ENCODE measurements at places on chromosomes 7 and 10.

GRCh38 chr7:77959080-77959479 is 160.5 kb downstream of the PHTF2 start:
- no peak for DNase-seq

DNA sequence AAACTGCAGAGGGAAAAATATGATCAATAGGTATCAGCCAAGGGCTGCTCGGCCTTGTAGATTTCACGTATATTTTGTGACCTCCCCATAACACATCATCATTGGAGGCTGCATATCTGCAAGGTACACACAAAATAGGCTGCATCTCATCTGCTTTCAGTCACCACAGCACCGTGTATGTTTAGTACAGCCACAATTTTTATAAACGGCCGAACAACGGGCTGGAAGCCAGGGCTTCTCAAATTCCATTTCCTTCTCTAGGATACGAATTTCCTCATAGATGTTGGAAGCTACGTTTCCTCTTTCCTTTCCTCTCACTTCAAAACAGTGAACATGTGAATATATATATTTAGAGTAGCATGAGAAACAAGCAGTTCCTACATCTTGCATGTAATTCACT is 20.2 kb upstream of the FOXK1 start:
- DNase-seq = no peak

DNA sequence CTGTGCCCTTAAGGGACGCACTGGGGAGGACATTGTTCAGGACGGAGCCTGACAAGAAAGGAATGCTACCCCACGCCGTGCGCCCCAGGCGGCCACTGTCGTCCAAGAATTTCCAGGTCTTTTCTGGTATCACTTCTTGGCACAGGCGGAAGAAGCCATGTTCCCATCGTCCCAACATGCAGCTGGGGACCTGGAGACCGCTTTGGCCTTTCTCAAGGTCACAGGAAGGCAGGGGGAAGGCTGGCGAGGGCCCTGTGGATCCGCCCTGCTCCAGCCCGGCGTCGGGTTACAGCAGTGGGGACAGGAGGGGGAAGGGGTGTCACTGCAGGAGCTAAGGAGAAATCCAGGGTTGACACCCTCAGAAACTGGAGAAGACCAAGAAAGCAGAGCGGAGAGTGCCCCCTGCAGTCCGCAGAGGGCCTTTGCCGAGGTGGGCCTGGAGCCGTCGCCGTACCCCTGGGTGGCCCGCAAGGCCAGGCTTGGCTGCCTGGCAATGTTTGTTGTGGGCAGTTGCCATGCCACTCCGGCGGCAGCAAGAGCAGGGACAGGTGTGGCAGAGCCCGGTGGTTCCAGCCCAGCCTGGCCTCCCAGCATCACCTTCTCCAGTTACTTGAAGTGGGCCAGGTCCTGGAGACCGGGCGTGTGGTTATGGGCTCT is 104.1 kb downstream of the LHPP start:
- no peak for DNase-seq

DNA sequence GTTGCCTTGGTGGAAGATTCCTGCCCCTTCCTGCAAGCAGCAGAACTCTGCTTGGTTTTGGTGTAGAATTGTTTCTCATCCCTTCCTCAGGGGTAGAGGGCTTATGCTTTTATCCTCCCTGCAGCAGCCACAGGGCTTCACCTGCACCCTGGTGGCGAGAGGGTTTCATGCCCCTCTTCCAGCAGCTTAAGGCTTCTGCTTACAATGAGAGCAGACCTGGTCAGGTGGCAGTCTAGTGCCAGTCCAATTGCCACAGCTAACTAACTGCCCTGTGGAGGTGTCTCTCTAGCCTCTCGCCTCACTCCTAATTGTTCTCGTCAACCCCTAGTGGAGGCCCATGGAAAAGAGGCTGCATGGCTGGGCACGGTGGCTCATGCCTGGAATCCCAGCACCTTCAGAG is 19.3 kb downstream of the ACBD7 start:
- DNase-seq = no peak

GRCh38 chr7:94897541-94897940 is 9.9 kb upstream of the PPP1R9A start:
- DNase-seq = no peak

DNA sequence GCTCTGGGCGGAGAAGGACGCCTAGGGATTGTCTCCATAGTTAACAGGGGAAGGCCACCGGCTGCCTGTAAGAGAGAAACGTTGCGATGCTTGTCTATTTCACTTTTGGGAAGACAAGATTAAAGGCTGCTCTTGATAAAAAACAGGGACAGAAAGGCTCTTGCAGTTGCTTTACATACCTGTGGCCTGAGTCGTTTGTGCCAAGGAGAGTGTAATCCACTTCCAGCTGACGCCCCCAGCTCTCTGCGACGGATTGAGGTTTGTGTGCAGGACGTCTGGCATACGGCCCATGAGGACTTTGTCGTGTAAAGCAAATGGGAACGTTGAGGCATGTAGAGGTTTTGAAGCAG is 1.1 kb downstream of the MAP3K8 start:
- DNase-seq = no peak

GRCh38 chr7:30683816-30684215 is 1.6 kb upstream of the CRHR2 start:
- DNase-seq = no peak

GRCh38 chr10:90484518-90484917 is 373.3 kb downstream of the HTR7 start:
- DNase-seq = no peak

Data from HTR-8/SVneo (cell line).